ENCODE measurements at places on chromosomes 4 and X. TPM values are rescaled to one million over a fixed set of nuclear protein-coding genes. Genes with fewer than 3 reads are reported as not detected.

The CT83 gene
- not detected for total RNA-seq

The BEND2 gene
- 0.83 TPM for total RNA-seq

The EFNB1 gene
- total RNA-seq, result 44.7 TPM

The PORCN gene
- total RNA-seq, result 14.2 TPM

The AREG gene
- 37.4 TPM for total RNA-seq

The EDA gene
- 4.3 TPM for total RNA-seq

The FAM184B gene
- total RNA-seq, result not detected

DNA sequence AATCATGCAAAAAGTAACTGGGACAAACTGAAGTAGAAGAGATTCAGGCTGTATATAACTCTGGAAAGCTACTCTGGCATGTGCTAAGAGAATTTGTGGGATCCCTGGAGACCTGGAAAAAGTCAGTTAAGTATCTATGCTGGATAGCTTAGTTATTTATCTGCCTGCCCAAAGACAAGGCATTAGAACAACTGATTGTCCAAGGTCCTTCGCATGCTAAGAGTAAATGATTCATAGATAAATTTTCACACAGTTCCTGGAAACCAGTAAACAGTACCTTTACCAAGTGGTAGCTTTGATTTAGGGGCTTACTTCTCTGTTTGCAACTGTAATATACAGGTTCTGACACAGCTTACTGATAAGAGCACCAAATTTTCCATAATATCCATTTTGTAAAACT, 104.8 kb downstream of the ATP11C start:
- no peak for DNase-seq
- no peaks in the 10 kb centered on the region for H3K27me3 ChIP-seq
- no peak overlapping the region for H3K4me3 ChIP-seq
- H3K36me3 ChIP-seq, result peaks cover 1% of the 10 kb centered on the region

GRCh38 chr4:3515646-3516045, 16.6 kb downstream of the LRPAP1 start:
- DNase-seq, result peak; percentile 53
- H3K27ac ChIP-seq, result no peak overlapping the region
- no peaks in the 10 kb centered on the region for H3K27me3 ChIP-seq
- H3K4me3 ChIP-seq, result no peak overlapping the region
- H3K4me1 ChIP-seq, result no peaks in the 10 kb centered on the region

DNA sequence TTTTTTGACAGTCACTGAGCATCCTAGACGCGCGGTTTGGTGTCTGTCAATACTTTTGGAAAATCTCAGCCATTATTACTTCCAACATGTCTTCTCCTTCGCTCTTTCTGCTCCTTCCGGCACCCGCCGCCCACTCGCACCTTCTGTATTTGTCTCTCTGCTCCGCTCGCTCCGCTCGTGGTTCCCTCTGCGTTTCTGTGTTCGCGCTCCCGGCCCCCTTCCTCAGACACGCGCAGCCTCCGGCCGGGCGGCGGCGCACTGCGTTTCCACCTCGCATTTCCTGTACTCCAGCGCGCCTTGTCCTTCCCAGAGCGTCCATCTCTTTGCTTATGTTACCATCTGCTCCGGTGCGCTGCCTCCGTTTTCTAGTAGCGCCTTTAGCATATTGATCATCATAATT, 21.1 kb downstream of the PDE6B start:
- peaks cover 3% of the 10 kb centered on the region for H3K27me3 ChIP-seq
- no peak overlapping the region for H3K27ac ChIP-seq
- no peak overlapping the region for H3K4me3 ChIP-seq
- H3K4me1 ChIP-seq, result no peaks in the 10 kb centered on the region
- H3K36me3 ChIP-seq, result no peaks in the 10 kb centered on the region
- DNase-seq, result peak; percentile 41

GRCh38 chr4:145939856-145940255, 1.2 kb upstream of the ZNF827 start:
- DNase-seq, result no peak
- no peak overlapping the region for H3K27ac ChIP-seq
- H3K36me3 ChIP-seq, result no peaks in the 10 kb centered on the region
- peaks cover 10% of the 10 kb centered on the region for H3K4me1 ChIP-seq

DNA sequence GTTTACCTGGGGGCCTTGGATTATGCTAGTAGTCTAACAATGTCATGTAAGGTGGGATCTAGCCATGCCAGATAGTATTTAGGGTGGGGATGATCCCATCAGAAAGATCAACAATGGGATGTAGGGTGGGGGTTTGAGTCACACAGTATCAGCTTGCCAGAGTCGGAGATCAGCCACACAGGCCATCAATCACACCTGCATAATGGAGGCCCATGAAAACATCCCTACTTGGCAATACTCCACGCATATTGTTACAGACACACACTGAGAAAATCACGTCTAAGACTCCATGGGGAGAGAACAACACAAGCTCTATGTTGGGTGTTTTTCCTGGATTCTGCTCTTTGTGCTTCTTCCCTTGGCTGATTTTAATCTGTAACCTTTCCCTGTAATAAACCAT, 49.5 kb upstream of the SLC25A4 start:
- H3K4me1 ChIP-seq, result no peaks in the 10 kb centered on the region
- H3K27ac ChIP-seq, result no peak overlapping the region
- DNase-seq, result no peak
- H3K27me3 ChIP-seq, result no peaks in the 10 kb centered on the region
- no peaks in the 10 kb centered on the region for H3K36me3 ChIP-seq

- DNase-seq, result no peak
- no peak overlapping the region for H3K27ac ChIP-seq
- no peaks in the 10 kb centered on the region for H3K27me3 ChIP-seq
- H3K4me3 ChIP-seq, result no peak overlapping the region
Measured at GRCh38 chr4:141159027-141159426, 25.8 kb upstream of the RNF150 start.

DNA sequence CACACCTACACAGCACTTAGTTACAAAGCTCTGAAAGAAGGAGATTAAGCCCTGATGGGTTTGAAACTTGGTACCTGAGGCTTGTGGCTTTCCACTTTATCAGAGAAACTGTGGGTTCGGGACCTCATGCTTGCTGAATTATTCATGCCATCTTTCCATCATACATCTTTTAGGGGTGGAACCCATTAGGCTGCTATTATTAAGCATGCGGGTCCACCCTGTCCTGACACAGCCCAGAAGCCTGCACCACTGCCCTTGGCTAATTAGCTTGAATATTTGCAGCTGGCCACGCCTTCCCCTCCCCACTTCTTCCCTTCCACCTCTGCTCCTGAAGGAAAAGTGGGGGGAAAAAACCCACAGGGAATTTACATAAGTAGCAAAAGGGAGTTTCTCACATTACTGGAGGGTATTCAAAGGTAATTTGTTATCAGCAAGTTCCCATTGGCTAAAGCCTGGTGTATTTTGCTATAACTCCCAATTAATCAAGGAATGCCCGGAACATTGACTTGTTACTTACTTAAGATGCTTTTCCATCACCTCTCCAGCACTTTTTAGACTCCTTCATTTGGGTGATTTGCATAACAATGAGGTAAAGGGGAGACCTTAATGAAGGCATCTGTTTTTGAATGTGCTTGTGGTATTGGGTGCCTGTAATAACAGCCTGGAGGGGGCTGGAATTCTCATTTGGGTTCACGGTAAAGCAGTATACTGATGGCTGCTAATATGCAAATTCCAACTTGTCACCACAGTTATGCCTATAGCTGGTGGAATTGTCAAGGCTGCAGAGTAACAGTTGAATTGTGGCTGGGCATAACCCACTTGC, 231.7 kb upstream of the GATB start:
- no peak overlapping the region for H3K27ac ChIP-seq
- no peaks in the 10 kb centered on the region for H3K27me3 ChIP-seq
- H3K4me1 ChIP-seq, result peaks cover 6% of the 10 kb centered on the region
- no peak for DNase-seq
- no peak overlapping the region for H3K4me3 ChIP-seq

- no peak overlapping the region for H3K27ac ChIP-seq
- H3K36me3 ChIP-seq, result no peaks in the 10 kb centered on the region
- H3K27me3 ChIP-seq, result no peaks in the 10 kb centered on the region
- no peak for DNase-seq
- H3K4me3 ChIP-seq, result no peak overlapping the region
Measured at GRCh38 chr4:102405821-102406401, 60.6 kb upstream of the SLC39A8 start.

DNA sequence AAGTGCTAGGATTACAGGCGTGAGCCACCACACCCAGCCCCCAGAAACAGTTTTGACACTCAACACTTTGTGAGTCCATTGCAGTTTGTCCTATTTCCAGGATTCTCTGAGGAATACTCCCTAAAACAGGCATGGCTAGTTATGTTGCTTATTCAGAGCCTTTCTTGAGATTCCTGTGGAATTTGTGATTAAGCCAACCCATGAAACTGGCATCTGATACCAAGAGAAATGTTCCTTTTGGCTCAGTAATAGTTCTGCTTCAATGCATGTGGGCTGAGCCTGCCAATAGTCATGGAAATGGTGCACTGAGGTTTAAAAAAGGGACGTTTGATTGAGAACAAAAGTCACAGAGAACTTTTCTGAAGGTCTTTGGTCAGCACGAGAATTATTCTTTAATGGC, 241.7 kb downstream of the PPP1R2C start:
- H3K36me3 ChIP-seq, result no peaks in the 10 kb centered on the region
- no peaks in the 10 kb centered on the region for H3K27me3 ChIP-seq
- no peak for DNase-seq
- H3K4me3 ChIP-seq, result no peak overlapping the region

GRCh38 chr4:11218692-11219091, 210.0 kb downstream of the HS3ST1 start:
- no peak overlapping the region for H3K27ac ChIP-seq
- H3K4me3 ChIP-seq, result no peak overlapping the region
- no peaks in the 10 kb centered on the region for H3K4me1 ChIP-seq
- H3K36me3 ChIP-seq, result no peaks in the 10 kb centered on the region
- DNase-seq, result no peak

GRCh38 chrX:129654652-129655546, at the start of gene APLN:
Gene APLN, minus strand, starts transcription at chrX:129654956. Its CDS starts 326 bp downstream, at chrX:129654630.
- H3K27me3 ChIP-seq, result no peaks in the 10 kb centered on the region
- H3K4me1 ChIP-seq, result peaks cover 12% of the 10 kb centered on the region
- no peaks in the 10 kb centered on the region for H3K36me3 ChIP-seq
- H3K4me3 ChIP-seq, result peak within 1 kb of the TSS; percentile 38
- DNase-seq, result no peak

DNA sequence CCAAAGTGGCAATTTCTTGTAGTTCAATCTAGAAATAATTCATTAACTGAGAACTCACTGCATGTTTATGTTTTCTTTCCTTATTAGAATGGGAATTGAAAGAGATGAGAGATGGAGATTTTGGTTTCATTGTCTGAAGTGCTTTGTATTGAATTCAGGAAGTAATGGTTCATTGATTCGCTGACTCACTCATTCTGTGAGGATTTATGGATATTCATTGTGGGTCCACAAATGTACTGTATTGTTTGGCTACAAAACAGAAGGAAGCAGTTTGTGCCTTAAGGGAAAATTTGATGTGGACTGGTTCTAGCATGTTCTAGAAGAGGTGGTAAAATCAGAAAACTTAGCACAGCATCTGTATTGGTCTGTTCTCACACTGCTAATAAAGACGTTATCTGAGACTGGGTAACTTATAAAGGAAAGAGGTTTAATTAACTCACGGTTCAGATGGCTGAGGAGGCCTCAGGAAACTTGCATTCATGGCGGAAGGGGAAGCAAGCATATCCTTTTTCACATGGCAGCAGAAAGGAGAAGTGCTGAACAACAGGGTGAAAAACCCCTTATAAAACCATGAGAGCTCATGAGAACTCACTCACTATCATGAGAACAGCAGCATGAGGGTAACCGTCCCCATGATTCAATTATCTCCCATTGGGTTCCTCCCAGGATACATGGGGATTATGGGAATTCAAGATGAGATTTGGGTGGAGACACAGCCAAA, 132.3 kb upstream of the VCX3A start:
- no peak for DNase-seq
- H3K27ac ChIP-seq, result peak overlapping the region; percentile 22
- H3K27me3 ChIP-seq, result no peaks in the 10 kb centered on the region
- H3K36me3 ChIP-seq, result no peaks in the 10 kb centered on the region
- H3K4me3 ChIP-seq, result no peak overlapping the region

GRCh38 chr4:1410491-1411325, 4.5 kb upstream of the NKX1-1 start:
- H3K4me1 ChIP-seq, result no peaks in the 10 kb centered on the region
- no peak overlapping the region for H3K4me3 ChIP-seq
- H3K27ac ChIP-seq, result no peak overlapping the region
- peaks cover 94% of the 10 kb centered on the region for H3K27me3 ChIP-seq

Data from spleen (tissue), 13 donors.